ENCODE measurements at places on chromosomes 12 and 14.

GRCh38 chr14:94048691-94049624 lies 22.8 kb downstream of the OTUB2 start:
- no peak for DNase-seq

DNA sequence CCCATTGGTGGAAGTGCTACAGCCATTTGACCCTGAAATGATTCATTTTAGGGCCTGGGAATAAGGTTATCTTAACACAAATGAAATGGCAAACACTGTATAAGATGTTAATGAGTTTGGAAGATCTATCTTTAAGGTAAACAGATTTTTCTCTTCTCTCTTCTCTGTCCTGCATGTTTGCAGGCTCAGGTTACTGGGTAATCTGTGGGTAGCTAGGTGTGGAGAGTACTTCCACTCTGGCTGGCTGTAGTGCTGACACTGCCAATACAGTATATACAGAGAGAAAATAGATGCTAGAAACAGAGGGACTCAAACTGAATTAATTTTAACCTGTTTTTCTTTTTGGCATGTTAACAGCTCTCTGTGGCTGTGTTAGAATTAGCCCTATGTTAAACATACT lies 84.6 kb downstream of the SLC38A6 start:
- DNase-seq: no peak

DNA sequence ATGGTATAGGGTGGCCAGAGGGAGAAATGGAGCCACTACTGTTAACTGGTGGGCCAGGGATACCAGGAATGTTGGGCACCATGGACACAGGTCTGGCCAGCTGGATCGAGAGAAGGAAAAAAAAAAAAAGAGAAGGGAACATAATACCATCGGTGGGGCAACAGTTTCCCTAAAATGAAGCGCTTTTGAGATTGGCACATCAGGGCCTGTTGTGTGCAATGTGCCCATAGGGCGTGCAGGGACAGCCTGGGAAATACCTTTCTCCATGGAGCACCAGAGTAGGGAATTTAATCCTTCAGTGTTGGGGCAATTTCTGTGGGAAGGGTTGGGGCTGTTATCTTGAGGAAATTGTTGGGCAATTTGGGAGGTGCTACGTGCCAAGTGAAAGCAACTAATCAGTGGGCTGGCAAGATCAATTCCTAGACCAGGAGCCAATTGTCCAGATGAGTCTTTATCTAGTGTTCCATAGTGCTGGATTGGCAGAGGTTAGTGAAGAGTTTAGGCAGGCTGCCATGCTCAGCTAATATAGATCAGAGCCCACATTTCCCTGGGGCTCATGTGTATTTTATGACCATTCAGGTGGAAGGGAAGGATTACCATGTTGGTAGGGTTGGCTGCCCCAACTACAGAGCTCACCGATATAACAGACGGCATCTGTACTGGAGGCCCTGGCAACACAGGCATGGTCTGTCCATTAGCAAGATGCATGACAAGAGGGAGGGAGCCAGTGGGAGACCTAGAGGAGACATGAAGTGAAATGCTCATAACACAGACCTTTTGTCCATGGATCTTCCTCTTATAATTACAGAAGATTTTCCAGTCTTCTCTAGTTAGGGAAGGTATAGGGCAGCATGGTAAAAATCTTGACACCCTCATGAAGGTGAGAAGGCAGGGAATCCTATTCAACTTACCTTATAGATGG lies 25.5 kb upstream of the NPFF start:
- DNase-seq: no peak

DNA sequence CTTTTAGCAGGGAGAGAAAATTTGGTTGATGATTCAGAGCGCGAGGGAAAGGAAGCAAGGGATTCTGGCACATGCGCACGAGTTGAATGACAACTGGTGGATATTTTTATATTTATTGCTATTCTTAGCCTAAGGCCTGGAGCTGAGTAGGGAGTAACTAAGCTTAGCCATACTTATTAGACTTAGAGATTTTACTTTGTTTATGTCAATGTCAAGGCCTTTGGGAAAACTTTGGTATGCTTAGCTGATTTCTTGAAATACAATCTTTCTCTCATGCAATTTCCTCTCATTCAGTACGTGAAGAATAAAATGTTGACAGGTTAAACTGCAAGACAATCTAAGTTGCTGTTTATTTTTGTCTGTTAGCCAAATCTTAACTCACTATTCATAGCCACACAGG lies 101.1 kb downstream of the CRADD start:
- no peak for DNase-seq

- DNase-seq: no peak
These were observed 252.6 kb upstream of the CCDC196 start for GRCh38 chr14:66233591-66233990.

Data from iPS DF 6.9 (cell line).